ENCODE measurements at places on chromosomes 1 and 21.

DNA sequence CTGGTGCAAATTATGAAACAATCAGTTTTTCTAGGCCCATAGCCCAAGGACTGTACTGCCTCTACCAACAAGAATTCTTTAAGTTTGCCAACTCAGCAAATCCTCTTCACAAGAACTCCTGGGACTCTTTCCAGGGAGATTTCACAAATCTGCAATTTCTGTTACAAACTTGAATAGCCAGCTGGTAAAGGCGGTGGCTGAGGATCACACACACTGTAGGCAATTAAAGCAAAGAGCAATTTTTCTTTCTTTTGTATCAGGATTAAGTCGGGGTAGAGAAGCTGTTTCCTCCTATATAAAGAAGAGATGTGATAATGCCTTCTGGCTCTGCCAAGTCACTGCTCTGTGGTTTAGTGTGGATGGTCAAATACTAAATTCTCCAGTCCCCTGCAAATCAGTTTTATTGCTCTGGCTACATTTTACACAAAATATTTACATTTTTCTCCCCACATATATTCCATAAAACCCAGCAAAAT, 1.7 kb downstream of the ALDH9A1 start:
- no peak for DNase-seq

GRCh38 chr1:63124666-63125191, 197.6 kb upstream of the FOXD3 start:
- DNase-seq, result no peak

GRCh38 chr21:41867313-41867712, 11.8 kb downstream of the PRDM15 start:
- no peak for DNase-seq

GRCh38 chr1:11529763-11530730, 51.1 kb downstream of the DISP3 start:
- no peak for DNase-seq

DNA sequence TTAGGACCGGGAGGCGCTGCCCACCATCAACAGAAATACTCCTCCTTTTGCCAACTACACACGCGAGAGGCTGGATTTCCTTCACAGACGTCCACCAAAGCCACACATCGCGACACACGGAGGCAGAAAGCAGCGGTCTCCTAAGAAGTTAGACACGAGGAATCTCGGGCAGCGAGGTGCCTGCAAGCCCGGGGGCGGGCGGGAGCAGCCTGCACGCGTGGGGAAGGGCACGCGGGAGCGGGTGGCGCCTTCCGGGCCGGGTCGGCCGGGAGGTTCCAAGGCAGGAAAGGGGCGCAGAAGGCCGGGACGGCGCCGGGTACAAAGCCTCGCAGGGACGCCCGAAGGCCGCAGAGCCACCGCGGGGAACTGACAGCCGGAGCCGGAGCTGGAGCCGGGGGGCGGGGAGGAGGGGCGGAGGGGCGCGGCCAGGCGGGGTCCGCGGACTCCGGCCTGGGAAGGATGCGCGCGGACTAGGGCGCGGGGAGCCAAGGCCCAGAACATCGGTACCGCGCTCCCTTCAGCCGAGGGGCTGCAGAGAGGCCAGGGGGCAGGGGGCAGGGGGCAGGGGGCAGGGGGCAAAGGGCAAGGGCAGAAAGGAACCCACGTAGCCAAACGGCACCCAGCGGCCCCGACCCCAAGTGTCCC, 722 bp downstream of the NPHP4 start:
- DNase-seq, result peak; percentile 34

DNA sequence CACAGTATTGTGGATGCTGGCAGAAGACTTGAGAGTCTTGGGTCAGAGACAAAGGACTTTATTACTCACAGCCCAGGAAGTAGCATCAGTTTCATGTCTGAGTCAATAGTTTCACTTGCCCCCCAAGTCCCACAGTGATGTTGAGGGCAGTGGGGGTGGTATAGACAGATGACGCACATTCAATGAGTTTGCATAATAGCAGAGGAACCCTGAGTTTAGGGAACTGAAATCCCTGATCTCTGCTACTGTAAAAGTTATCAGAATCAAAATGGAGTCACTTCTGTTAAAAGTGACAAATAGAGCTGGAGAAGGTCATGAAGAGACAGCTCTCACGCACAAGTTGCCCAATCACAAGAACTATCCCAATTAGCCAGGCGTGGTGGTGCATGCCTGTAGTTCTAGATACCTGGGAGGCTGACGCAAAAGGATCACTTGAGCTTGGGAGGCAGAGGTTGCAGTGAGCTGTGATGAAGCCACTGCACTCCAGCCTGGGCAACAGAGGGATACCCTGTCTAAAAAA, 11.5 kb upstream of the HCRTR1 start:
- no peak for DNase-seq

GRCh38 chr1:245832771-245833527, 674.1 kb downstream of the SMYD3 start:
- no peak for DNase-seq

DNA sequence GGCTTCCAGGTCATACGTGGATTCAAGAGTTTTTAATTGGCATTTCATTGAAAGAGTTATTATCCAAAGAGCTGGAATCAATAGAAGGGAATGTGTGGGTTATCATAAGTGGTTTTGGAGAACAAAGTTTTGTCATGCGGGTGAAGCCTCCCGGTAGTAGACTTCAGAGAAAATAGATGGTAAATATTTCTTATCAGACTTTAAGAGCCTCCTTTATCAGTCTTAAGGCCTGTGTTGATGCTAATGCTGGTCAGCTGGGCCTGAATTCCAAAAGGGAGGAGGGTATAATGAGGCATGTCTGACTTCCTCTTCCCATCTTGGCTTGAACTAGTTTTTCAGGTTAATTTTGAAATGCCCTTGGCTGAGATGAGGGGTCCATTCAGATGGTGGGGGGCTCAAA, 89.7 kb downstream of the ITSN1 start:
- no peak for DNase-seq

- no peak for DNase-seq
These were observed 135.3 kb upstream of the VANGL1 start for GRCh38 chr1:115506518-115506917.

DNA sequence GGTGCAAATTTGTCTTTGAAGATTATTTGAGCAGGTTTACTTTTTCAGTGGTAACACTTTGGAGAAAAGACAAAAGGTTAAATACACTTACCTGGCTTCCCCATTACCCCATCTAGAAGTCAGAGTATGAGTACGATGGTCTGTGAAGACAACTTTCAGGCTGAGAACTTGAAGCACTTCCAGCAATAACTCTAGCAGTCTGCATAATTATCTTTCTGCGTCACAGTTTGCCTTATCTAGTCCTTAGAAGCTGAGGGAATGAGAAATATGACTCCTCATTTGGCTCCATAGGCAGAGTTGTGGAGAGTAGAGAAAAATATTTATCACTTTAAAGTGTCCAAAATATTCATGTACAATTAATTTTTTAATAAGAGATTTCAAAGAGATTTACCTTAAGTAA, 323.4 kb upstream of the CAMK1G start:
- no peak for DNase-seq

GRCh38 chr21:32371913-32372314, 20.9 kb downstream of the URB1 start:
- DNase-seq, result no peak

- peak; percentile 49 for DNase-seq
These were observed 8.5 kb upstream of the ERG start for GRCh38 chr21:38506661-38507281.

- DNase-seq, result no peak
These were observed 269.0 kb upstream of the USP24 start for GRCh38 chr1:55484173-55484572.

DNA sequence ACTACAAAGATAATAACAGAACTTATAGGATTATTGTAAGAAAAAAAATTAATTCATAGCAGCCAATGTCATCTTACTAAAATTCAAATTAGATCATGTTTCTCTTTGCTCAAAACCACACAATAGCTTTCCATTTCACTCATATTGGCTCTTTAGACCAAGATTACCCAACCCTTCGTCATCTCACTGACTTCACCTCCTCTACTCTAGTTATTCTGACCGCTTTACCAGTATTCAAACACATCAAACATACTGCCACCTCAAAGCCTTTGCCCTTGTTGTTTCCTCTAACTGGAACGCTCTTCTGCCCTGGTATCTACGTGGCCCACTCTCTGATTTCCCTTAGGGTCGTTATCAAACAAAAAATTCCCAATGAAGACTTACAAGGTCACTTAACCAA, 1.7 kb downstream of the ANGPTL3 start:
- no peak for DNase-seq

DNA sequence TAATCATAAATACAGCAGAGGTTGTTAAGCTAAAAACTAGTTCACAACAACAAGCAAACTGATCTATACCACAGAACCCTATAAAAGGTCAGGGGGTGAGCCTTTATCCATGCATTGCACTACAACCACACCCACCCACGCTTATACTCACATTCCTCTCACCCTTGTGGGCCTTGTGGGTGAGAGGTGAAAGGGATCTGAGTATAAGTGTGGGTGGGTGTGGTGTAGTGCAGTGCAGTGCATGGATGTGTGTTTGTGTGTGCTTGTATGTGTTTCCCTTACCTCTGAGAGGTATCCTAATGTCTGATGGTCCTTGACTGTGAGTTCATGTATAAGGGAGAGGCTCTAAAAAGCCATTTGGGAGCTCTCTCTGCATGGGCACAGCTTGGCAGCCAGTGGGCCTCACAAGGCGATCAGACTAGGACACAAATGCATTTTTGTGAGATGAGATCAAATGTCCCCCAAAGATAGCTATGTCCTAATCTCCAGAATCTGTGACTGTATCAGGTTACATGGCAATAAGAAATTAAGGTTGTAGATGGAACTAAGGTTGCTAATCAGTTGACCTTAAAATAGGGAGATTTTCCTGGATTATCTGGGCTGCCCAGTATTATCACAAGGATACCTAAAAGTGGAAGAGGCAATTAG, 95.5 kb upstream of the DPT start:
- no peak for DNase-seq

GRCh38 chr1:118148034-118148433, 37.0 kb downstream of the SPAG17 start:
- no peak for DNase-seq

GRCh38 chr1:57157818-57158603, 192.2 kb upstream of the C8B start:
- DNase-seq, result no peak

Measured in activated T-helper 2 cell treated with anti-CD3 and anti-CD28 coated beads, Interferon-gamma antibody, Interleukin-2, Interleukin-4, amounts not matched to agents 10 μg/mL and 5 μg/mL and 100 μg/mL, durations not matched to agents 14 hours and 24 hours and 36 hours (primary cell).